ENCODE measurements at places on chromosomes 3 and 15.

GRCh38 chr3:104176706-104177105 lies 1190.0 kb upstream of the ALCAM start:
- DNase-seq: no peak

- no peak for DNase-seq
Observed at GRCh38 chr15:94793641-94794040, 562.3 kb downstream of the MCTP2 start.

GRCh38 chr15:88428053-88428452 lies 39.1 kb downstream of the MRPL46 start:
- no peak for DNase-seq

- no peak for DNase-seq
Observed at GRCh38 chr15:93520206-93520605, 431.2 kb upstream of the RGMA start.

DNA sequence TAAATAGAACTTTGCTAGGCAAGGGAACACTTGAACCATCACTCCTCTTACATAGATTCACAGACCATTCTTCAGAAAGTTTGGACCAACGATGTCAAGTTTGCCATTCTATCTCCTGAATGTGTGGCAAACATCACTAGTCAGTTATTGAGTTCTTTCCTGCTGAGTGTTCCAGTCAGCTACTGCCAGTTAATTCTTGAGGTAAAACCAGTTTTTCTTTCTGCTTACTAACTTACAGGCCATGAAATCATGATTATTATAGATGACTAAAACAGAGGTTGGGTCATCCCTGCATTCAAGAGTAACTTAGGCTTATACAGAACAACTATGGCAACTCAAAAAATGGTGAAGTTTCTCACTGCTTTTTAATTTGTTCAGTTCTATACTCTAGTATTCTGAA lies 88.2 kb downstream of the AP4E1 start:
- DNase-seq: peak; percentile 56

DNA sequence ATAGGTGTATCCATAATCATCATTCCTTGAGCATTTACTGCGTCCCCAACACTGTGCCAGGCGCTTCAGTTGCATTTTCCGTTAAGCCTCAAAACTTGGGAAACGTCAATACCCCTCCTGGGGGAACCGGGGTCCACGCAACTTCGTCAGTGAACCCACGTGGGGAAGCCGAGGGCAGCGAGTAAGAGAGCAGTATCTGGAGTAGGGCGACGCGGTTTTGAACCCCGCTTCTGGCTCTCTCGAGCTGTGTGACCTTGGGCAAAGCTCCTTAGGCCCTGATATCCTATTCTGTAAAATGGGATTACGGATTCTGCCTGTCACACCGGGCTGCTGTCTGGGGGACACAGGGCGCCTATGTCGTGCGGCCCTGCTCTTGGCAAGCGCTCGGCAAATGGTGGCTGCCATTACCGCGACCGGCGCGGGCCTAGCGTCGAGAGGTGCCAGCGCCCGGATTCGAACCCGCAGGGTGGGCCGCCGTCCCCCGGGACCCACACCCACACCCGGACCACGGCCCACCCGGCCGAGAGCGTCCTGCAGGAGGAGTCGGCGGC lies 590 bp downstream of the POLG start:
- no peak for DNase-seq

- DNase-seq: no peak
Observed at GRCh38 chr3:123013876-123014275, 13.7 kb downstream of the SEMA5B start.

- DNase-seq: no peak
Observed at GRCh38 chr15:93200081-93200836, 111.2 kb upstream of the RGMA start.

DNA sequence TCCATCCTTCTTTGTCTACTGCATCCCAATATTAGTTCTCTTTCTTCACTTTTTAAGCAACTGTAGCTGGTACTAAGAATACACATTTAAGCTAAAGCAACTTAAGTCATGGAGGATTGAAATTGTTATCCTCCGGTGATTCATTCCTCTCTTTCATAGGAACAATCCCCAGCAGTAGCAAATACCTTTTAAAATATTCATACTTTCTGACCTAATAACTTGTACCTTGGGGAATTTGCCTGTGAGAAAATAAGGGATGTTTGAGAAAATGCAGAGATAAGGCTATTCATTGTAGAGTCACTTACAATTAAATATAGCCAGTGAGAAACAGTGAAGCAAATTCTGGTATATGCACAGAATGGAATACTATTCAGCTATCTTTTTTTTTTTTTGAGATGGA lies 66.0 kb downstream of the VPS13C start:
- peak; percentile 69 for DNase-seq

- no peak for DNase-seq
Observed at GRCh38 chr15:97153356-97153965, 807.0 kb upstream of the ARRDC4 start.

- DNase-seq: no peak
Observed at GRCh38 chr3:146542978-146543377, 1.4 kb downstream of the PLSCR1 start.

- DNase-seq: no peak
Observed at GRCh38 chr3:46375218-46375617, 4.5 kb downstream of the CCR5 start.

DNA sequence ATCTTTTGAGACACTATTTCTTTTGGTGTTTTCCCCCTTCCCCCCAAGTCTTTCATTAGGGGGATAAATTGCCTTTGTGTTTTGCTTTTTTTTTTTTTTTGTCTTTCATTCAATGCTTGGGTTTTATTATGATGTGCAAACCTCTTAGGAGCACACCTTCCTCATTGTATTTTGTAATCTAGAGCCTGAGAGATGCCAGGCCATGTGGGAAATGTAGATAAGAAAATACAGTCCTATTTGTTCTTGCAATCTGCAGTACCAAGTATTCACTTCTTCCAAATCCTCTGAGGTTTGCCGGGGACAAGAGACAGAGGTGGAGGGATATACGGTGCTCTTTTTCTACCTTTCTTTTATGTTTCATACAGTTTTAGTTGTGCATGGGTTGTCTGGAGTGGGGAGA lies 66.7 kb downstream of the LARS2 start:
- no peak for DNase-seq

GRCh38 chr3:147797095-147797494 lies 387.9 kb downstream of the ZIC1 start:
- DNase-seq: no peak

GRCh38 chr3:107816107-107816506 lies 274.7 kb downstream of the CD47 start:
- no peak for DNase-seq

DNA sequence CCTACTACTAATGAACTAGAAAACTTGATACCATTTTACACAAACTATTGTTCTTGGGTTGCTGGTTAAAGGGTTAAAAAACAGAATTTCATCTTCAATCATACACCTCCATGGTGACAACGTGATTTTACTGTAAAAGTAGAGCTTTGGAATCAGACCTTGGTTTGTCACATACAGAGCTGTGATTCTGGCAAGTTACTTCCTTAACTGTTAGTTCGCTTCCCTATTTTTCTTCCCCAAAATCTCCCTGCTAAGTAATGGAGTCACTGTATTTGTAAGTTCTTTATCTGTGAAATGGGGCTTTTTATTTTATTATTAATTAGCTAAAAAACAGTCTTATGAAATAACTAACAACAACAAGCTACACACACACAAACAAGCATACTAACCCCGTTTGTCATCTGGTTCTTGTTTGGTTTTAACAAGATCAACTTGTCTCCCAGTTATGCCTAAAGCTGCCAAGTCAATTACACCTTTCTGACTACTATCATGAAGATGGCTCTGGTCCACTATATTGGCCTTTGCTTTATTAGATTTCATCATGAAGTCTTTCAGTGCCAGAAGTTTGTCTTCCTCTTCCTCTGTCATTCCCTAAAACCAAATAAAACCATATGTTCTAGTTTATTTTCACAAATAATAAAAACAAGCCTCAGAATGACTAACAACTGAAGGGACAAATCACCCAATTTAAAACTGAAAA lies 38.6 kb downstream of the PIK3R4 start:
- DNase-seq: peak; percentile 22

GRCh38 chr15:29570948-29571791 lies 251.1 kb downstream of the TJP1 start:
- DNase-seq: peak; percentile 16

DNA sequence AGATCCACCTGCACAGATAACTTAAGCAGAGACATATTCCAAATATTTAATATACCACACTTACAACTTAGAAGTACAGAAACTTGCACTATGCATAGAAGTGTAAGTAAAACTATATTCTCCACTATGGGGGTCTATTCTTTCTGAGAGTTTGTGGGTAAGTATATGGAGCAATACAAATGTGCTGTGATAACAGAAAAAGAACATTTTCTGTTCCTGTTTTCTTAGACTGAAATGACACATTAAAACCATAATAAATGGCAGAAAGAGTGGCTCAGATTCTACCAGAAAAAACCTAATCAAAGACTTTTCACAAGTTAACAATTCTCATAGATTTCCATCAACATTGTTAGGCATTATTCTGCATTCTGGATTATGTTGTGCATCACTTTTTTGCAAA lies 96.6 kb upstream of the WNT7A start:
- DNase-seq: no peak

DNA sequence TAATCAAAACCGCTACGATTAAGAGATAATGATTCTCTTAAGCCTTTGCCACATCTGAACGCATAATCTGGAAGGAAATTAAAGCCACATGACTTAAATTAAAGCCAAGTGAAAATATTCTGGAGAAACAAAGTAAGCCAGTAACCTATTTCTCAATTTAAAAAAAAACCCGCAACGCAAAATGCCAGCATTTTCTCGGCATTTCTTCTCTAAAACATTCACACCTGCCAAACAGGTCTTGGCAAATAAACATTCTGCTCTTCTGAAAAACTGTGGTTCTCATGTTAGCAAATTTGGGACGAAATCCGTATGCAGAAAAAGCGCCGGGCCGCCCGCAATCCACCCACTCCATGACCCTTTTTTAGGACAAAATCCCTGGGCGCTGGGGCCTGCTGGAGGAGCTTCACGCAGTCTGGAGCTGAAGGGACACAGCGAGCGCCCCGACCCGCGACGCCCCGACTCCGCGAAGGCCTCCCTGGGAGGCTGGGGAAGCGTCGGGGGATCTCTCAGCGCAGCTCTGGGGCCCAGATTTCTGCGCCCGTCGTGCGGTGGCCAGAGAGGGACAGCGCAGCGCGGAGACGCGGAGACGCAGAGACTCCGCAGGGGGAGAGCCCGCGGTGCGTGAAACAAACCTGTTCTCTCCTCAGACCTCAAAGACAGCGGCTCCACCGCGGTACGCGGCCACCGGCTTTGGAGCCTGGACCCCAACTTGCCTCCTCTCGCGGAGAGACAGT lies 471 bp downstream of the NKIRAS1 start:
- DNase-seq: peak; percentile 11

GRCh38 chr3:171784937-171785336 lies 25.3 kb downstream of the PLD1 start:
- no peak for DNase-seq

DNA sequence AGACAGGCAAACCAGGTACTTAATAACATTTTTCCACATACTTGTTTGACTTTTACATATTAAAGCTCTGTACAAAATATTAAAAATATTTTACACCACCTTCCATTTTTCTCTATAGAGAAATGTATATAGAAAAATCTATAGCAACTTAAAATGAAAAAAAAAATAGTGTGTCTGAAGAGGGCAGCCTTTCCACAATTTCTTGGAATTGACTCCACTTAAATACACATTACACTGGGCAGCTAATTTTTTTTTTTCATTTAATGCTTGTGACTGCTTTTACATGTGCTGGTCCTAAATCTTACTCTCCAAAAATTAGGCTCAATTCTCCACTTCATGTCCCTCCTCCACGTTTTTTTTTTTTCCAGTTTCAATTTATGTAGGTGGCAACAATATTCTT lies 427.0 kb upstream of the RBMS3 start:
- DNase-seq: peak; percentile 14

- peak; percentile 83 for DNase-seq
Observed at GRCh38 chr3:150177673-150178381, 207.1 kb upstream of the PFN2 start.

- no peak for DNase-seq
Observed at GRCh38 chr3:34073961-34074360, 275.5 kb downstream of the PDCD6IP start.

DNA sequence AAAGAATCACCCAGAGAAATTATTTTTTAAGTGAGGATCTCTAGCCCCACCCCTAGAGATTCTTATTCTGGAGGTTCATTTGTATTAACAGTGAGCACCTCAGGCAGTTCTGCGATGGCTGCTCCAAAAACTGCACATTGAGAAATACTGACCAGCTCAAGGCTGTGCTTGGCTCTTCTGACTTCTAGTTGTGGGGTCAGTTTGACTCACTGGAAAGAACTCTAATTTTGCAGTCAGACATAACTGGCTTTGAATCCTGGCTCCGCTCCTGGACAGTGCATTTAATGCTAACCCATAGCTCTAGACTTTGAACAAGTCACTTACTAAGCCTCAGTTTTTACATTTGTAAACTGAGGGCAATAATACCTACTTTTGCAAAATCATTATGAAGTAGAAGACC lies 123.6 kb upstream of the SKOR1 start:
- DNase-seq: peak; percentile 49

DNA sequence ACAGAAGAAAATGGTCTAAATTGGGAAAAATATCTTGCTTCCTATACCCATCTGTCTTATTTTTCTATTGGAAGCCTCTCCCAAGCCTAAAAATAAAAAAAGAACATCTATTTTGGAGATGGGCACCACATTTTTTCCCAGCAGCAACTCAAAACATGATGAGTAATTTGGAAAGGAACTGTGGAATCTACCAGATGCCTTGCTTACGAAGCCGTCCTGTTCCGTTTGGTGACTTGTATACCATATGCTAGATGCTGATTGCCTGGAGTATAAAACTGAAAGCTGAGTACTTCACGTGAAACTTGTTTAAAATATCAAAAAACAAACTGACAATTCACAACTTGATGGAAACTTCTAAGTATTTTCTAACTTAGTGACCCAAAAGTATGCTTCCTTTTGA lies 491.0 kb downstream of the ROBO2 start:
- DNase-seq: peak; percentile 79

DNA sequence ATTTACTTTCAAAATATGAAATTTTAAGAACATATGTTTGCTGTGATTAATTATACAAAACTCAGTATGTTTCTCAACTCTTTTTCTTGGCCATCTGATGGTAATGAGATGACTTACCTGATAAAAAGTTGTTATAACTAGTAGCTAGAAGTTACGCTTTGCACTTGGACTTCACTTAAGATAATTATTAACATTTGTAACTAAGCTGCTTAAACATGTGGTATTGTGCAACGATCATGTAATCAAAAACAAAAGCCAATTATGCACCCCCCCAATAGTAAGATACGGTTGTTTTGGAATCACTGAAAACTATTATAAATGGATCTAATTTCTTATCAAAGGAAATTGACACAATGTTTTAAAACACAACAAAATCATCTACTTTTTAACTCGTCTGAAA lies 342.9 kb downstream of the CNTN3 start:
- no peak for DNase-seq

DNA sequence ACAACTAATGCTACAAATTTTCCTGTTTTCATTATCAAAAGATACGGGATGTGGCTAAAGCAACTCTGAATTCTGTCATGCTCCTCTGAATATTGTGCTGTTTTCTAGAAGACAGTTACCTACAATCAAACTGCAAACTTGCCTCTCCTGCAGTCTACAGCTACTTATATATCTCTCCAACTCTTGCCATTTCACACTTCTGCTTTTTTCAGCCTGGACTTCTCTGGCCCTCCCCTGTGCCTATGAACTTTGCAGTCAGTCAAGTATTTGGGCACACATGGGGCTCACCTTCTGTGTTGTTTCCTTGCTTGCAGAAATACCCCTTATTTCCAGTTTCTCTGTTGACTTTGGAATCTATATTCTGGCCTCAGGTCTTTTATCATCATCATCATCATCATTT lies 575.6 kb downstream of the GRM7 start:
- no peak for DNase-seq

GRCh38 chr3:119580067-119580760 lies 922 bp downstream of the ADPRH start:
- no peak for DNase-seq

Data from EH (cell line).